ENCODE measurements at places on chromosomes 4 and X. TPM values are rescaled to one million over a fixed set of nuclear protein-coding genes. Genes with fewer than 3 reads are reported as not detected.

Gene TBC1D9
- total RNA-seq, result 7.3 TPM

Gene SLC49A3
- 0.10 TPM for total RNA-seq

Gene ARR3
- total RNA-seq, result not detected

Gene SYTL5
- total RNA-seq, result 0.23 TPM

Gene HMX1
- total RNA-seq, result 0.10 TPM

Gene SPACA5
- not detected for total RNA-seq

All from A549 treated with dexamethasone at 1 μM for 4 hours (cell line).